K562 (cell line): ENCODE measurements at places on chromosomes 7 and 10.

- DNase-seq = no peak
Measured at GRCh38 chr7:16338065-16338464, 83.3 kb downstream of the CRPPA start.

DNA sequence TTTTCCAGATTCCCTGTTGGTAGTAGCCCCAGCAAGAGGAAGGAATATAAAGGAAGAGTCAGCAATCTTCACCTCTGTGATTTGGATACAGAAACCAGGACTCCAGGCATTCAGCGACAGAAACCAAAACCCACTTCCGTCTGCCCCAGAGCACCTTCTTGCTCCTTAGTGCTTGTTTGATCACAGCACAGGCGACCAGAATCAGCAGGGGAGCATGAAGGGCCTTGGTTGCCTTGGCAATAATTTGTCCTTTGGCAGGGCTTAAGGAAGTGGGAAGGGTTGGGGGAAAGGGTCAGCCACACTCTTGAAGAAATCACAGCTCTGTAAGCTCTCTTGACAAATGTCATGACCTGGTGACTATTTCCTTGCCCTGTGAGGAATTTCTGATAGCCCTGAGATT lies 379.6 kb downstream of the OTUD1 start:
- DNase-seq = no peak

GRCh38 chr10:122276611-122277208 lies 5.6 kb downstream of the BTBD16 start:
- peak; percentile 26 for DNase-seq

DNA sequence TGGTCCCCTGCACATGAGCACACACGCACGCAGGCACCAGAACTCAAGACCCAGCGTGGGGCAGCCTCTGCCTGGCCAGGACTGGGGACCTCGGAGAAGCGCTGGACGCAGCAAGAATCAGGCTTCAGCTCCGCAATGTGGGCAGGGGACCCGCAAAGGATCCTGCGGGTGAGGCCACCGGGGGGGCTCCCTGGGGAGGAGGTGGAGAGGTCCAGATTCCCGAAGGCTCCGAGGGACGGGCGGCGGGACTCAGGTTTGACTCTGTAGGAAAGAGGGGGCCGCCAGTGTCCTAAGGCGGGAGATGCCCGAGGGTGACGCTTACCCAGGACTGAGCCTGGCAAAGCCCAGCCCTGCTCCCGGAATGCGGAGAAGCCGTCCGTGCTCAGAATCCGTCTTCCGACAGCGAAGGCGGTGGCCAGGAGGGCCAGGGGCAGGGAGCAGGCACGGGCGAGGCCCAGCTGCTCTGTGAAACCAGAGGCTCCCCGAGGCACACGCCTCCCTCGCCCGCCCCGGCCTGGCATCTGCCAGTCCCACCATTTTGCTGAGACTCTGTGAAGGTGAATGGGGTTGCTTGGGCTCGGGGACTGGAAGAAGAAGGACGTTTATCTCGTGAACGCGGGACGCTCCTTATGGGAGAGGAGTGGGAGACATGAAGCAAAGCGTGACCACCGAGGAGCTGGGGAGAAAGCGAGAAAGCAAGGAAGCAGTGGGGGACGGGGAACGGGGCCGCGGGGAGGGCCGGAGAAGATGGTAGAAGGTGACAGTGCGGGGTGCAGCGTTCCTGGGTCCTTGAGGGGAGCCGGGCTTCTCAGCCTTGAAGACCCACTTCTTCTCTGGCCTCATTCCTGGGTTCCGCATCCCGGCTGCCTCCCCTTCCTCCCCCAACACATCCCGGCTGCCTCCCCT lies 489.2 kb downstream of the PTPRN2 start:
- no peak for DNase-seq

- no peak for DNase-seq
Measured at GRCh38 chr10:71390461-71390835, 6.3 kb upstream of the CDH23 start.
